KBM-7 (cell line): ENCODE measurements at places on chromosomes 1 and 21.

- DNase-seq = no peak
Observed at GRCh38 chr1:223770621-223771315, 58.4 kb downstream of the CAPN2 start.

- DNase-seq = peak; percentile 91
Observed at GRCh38 chr21:35508139-35508888, 459.2 kb upstream of the RUNX1 start.

DNA sequence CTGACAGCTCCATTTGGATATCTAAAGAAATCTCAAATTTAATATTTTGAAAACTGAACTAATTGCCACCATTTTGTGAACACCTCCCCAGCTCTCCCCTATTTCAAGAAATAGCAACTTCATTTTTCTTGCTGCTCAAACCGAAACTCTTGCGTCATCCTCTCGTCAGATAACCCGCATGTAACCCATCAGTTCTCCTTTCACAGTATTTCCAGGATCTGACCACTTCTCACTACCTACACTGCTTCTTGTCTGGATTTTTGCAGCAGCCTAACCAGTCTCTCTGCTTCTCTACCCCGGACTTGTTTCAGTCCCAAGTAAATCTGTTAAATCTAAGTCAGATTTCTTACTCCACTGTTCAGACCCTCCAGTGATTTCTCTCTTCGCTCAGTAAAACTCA, 75.6 kb downstream of the MTR start:
- peak; percentile 28 for DNase-seq

GRCh38 chr1:16984717-16985116, 4.3 kb upstream of the MFAP2 start:
- DNase-seq = peak; percentile 4

DNA sequence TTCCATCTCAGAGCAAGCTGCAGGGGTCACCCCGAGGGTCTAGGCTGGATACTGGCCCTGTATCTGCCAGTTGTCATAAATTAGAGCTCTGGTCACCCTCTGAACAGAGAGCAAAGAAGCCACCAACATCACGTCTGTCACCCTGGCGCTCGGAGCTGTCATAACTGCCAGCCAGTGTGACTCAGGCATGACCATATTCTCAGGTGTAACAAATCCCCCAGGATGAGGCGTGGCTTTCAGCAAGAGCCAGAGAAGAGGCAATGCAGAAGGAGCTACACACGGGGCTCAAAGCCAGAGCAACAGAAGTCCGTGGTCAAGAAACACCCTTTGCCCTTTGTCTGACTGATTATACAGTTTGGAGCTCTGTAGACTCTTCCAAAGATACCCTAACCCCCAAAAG, 40.0 kb downstream of the PRAMEF20 start:
- DNase-seq = no peak

GRCh38 chr1:235998812-235999211, 66.1 kb downstream of the NID1 start:
- DNase-seq = no peak

DNA sequence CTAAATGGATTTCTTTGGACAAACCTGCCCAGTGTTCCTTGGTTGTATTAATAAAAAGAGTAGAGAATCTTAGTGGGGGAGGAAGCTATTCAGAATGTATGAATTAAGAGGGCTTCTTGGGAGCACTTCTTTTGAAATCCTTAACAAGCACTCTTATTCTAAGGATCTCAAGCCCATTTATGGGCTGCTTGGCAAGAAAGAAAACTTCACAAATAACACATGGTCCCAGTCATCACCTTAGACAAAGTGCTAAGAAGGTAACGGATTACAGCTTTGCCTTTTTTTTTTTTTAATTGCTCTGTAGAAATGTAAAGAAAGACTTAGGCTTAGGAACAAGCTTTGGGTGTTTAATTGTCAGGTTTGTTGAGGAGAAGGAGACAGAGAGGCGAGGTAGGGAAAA, 76.6 kb upstream of the IPO9 start:
- DNase-seq = no peak

- DNase-seq = no peak
Observed at GRCh38 chr21:29232530-29233255, 66.0 kb upstream of the BACH1 start.

GRCh38 chr1:237568955-237569354, 321.8 kb downstream of the ZP4 start:
- no peak for DNase-seq

GRCh38 chr1:109636201-109636952, 16.7 kb downstream of the AMPD2 start:
- DNase-seq = no peak

DNA sequence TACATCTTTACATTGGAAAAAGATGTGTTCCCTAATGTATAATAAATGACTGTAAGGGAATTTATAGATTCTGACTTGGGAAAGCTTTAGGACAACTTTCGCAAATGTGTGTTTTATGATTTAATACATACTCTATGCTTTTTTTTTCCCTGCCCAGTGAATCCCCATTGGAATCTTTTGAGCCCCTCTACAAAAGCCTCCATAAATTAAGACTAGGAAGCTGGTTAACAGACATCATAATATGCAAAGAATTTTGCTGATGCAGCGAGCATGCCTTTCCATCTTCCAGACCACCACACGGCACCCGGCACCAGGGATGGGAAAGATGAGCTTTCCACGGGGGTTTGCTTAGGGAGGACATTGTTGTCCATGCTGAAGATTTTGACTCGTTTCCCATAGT, 156.1 kb upstream of the IVNS1ABP start:
- no peak for DNase-seq

DNA sequence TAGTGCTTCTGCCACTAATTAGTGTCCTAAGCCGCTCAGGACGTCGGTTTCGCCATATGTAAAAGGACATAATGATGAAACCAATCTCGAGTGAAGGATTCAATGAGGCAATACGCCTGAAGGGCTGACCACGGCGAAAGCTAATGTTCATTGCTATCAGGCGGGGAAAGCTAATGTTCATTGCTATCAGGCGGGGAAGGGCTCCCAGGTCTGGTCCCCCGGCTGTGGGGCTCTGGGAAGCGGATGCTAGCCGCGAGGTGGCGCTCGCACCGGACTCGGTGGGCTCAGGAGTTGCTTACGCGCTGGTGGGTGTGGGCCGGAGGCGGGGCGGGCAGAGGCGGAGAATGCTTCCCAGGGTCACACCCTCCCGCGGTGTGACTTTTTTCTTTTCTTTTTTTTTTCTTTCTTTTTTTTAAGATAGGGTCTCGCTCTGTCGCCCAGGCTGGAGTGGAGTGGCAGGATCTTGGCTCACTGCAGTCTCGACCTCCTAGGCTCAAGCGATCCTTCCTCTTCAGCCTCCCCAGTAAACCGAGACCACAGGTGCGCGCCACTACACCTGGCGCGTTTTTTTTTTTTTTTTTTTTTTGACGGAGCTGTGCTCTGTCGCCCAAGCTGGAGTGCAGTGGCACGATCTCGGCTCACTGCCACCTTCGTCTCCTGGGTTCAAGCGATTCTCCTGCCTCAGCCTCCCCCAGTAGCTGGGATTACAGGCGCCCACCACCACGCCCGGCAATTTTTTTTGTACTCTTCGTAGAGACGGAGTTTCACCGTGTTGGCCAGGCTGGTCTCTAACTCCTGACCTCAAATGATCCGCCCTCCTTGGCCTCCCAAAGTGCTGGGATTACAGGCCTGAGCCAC, 1.1 kb upstream of the PEAR1 start:
- peak; percentile 91 for DNase-seq

- DNase-seq = no peak
Observed at GRCh38 chr1:43689289-43689688, 18.0 kb upstream of the ST3GAL3 start.

DNA sequence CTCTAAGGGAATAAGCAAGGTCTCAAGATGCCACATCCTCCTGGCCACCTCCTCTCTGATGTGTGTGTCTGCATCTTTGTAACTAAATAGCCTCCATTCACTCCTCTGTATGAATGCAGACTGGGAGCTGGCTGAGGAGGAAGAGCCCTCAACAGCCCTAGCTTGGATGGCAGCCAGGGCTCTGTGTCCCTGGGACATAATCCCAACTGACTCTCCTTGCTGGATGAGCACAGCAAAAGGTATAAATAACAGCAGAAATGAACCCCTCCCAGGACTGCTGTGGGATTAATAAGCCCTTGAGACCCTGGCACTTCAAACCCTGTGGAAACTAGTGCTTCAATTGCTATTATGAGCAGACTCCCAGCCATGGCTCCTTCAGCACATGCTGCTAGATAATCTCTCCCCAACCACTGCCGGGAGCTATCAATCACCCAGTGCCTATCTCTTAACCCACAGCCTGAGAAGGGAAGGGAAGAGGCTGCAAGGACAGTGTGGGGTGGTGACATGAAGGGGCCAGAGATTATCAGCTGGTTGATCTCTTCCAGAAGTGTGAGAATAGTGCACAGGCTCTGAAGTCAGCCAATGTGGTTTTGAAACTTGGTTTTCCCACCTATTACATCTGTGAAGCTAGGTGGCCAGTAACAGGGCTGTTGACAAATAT, 152.2 kb downstream of the TNR start:
- peak; percentile 4 for DNase-seq

GRCh38 chr1:15942661-15943327, 33.1 kb downstream of the ZBTB17 start:
- DNase-seq = no peak

GRCh38 chr1:29523136-29523535, 286.8 kb downstream of the PTPRU start:
- DNase-seq = no peak

- DNase-seq = no peak
Observed at GRCh38 chr21:25036775-25037174, 570.5 kb downstream of the MRPL39 start.
